ENCODE measurements at places on chromosomes 7 and 10.

- ATAC-seq: no peak
Observed at GRCh38 chr7:94838717-94839116, 68.7 kb upstream of the PPP1R9A start.

DNA sequence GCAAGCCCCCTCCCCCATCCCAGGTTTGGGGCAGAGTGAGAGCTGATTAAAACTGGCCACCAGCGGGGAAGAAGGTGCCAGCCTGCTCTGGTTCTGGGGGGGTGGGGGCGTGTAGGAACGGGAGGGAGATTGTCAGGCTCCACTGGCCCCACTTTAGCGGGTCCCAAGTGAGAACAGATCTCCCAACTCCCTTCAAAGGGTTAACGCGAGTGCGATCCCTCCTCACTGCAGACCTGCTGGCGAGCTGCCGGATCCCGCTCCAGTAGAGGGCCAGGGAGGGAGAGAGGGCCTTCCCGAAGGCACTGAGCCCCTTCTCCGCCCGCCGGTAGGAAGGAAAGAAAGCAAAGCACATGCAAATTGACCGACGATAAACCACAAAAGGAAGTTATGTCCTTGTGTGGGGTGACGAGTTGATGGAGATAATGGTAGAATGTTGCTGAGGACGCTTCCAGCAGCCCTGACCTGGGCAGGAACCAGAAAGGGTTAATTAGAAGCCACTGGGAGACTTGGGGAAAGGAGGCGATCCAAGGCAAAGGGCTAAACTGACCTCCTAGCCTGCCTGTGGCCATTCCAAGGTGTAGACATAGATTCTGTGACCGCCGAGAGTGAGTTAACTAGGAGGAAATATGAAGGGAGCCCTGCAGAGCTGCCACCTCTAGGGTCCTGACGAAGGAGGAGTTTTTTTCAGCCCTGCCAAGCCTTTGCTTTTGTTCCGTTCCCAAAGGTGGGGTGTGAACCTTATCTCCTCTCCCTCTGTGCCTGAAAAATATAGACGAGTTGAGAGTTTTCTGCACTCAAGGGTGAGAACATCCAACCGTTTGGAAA is 1.5 kb downstream of the NRG3 start:
- ATAC-seq: no peak

DNA sequence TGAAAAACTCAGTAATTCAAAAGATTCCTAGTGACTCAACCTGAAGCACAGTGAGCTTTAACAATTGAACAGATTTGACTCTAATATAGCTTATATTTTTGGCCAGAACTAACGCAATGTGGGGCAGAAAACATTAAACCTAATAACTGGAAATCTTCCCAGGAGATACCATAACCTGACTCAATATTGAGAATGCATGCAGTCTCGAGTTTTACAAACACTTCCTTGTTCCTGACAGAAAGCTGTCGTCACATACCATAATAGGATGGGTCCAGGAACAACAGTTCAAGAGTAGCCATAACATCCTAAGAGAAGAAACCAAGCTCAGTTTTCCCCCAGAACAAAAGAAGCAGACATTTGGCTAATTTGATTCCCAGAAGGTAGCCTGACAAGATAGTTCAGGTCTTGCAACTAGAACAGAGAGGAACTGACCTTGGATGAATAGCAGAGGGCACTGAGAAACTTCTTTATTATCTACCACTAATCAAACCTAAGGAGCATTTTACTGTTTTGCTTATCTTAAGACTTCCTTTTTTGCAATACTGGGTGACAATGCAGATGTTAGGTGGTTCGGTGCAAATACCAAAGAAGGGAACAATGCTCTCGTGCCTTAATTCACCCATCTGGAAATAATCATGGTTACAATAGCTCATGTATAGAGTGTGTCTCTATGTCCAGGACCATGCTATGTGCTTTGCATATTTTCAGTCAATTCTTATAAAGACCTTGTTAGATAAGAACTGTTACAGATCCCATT is 38.6 kb upstream of the ACSL5 start:
- no peak for ATAC-seq

- no peak for ATAC-seq
Observed at GRCh38 chr10:112336556-112337201, 37.2 kb upstream of the ACSL5 start.

GRCh38 chr10:93152136-93152535 is 78.4 kb downstream of the CYP26A1 start:
- ATAC-seq: no peak

- no peak for ATAC-seq
Observed at GRCh38 chr7:135748770-135749169, at the start of gene FAM180A. TSS of gene FAM180A (minus strand) at chr7:135748813. CDS start at chr7:135748580, 233 bp downstream.

DNA sequence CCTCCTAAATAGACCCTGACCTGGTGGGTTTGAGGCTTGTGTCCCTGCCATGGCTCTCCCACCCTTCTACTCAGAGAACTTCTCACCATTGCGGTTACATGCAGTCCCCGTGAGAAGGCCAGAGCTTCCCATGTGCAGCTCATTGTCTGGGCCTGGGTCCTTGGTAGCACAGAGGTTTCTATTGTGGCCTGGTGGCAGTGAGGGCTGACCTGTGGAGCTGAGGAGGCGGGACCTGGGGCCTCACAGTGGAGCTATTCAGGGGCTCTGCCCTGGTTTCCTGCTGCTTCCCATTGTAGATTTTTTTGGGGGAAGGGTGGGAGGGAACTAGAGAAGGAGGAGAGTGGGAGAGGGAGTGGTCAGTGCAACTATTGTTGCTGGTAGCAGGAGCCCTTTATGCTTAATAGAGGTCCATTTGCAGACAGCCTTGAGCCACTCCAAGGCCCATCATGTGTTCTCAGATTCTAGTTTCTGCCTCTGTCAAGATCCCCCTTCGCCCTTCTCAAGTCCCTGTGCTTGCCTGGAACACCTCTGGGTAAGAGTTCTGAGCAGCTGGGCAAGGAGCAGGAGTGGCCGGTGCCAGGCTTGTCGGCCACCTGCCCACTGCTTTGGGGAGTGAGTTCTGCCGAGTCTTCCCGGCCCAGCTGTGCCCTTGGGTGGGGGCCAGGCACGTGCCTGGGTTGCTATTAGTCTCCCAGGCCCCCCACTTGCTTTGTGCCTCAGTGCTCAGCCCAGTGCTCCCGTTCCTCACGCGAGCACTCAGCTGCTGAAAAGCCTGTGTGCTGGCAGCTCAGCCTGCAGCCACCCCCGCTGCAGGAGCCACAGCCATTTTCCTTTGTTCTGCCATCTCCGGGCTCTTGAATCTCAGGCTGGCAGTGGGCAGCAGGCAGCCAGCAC is 10.7 kb downstream of the TSPAN14 start:
- ATAC-seq: no peak

DNA sequence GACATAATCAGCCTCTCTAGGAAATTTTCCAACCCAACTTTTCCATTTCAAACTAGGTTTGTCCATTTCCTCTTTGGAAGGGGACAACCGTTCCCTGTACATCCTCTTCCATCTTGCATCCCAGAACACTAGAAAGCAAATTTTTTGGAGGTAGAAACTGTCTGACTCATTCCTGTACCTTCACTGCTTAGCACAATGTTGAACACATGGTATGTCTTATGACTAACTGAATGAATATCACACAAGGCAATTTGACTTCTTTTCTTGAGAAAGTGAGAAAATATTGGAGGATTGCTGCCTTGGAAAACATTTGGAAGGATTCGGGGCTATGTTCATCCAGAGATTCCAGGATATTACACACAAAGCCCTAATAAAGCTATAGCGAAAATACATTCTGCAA is 289.1 kb downstream of the FGFR2 start:
- ATAC-seq: no peak

DNA sequence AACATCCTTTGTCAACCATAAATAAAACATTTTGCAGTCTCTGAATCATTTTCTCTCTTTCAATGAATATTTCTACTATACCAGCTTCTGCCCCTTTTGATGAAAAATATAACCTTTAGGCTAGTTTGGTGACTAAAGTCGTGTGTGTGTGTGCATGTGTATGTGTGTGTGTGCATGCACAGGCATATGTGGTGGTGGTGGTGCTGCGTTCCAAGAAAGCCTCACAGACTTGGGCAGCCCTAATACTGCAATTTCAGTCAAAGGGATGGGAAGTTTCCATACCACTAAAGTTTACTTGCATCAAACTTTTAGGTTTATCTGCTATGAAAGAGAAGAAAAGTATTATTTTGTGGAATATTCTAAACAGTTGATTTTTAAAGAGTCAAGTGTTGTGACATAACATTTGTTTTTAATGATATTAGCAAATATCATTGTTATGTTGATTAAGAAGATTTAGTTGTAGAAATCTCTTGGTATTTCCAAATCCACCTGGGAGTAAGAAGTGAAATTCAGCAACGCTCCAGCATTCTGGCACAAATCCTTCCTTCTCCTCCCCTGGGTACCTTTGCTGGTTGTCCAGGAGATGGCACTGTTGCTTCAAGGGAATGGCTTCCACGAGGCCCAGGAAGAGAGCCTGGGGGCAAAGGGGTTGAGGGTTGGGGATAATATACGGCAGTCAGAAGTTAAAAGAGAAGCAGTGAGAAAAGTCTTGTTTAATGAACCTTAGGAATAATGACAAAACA is 41.5 kb downstream of the ASB4 start:
- no peak for ATAC-seq

DNA sequence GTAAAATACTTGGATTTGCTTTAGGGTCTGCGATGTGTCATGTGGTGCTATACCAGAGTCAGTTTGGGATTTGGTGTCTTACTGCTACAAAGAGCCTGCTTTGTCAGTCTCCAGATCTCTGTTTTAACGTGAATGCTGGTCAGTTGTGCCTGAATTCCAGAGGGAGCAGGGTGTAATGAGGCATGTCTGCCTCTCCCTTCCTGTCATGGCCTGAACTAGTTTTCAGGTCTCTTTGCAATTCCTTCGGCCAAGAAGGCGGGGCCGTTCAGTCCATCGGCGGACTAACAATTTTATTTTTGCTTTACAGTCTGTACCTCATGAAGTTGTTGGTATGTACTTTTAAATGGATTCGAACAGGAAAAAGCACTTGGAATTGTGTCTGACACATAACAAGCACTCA is 465.1 kb upstream of the ADARB2 start:
- ATAC-seq: no peak

- no peak for ATAC-seq
Observed at GRCh38 chr10:131983780-131984179, 2.1 kb upstream of the BNIP3 start.

DNA sequence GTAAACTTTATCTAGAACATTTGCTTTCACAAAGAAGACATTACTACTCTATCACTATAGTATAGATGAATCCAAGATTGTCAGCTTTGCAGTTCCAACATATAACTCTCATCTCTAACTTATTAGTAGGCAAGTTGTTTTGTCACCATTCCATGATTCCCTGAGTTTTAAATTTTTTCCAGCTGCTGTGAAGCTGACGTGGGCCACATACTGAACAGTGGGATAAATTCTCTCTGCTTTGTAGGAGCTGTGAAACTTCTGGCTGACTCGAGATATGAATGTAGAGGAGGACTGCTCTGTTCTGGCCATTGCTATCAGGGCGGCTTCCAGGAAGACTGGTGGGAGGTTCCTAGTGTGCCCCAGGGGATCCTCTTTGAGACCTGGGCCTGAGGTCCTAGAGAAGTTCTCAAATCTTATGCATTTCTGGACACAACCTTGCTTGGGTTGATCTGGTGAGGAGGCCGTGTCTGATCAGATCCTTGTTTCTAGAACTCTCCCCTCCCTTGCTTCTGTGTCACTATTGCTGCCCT is 58.0 kb downstream of the LSMEM1 start:
- no peak for ATAC-seq

DNA sequence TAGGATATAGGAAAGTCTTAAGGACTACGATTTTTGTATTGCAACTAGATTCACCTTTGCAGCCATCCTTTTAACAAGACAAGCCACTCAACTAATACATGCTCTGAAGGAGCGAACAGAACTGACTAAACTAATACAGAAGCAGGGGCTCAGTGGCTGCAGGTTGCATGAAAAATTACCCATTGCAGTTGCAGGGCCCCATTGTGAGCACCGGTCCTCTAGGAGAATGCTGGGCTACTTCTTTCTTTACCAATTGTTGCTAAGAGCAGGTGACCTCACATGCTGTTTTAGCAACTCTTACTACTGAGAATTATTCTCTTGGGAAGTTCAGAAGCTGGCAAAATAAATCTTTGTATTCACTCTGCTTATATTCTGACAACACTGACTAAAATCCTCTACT is 64.0 kb upstream of the ANKRD1 start:
- ATAC-seq: no peak

DNA sequence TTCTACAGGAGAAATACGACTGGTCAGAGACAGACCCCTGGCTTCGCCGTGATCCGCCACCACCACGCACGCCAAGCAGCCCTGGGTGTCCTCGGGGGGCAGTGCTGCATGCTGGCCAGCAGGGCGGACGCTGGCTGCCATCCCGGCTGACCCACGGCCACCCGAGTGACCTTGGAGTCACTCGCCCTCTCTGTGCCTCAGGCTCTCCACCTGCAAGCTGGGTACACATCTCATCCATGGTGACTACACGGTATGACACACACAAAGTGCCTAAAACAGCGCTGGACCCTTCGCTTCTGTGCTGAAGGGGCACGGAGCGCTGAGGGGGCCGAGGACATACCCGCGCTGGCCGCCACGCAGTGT is 62.0 kb upstream of the RNF32 start:
- ATAC-seq: no peak

- ATAC-seq: no peak
Observed at GRCh38 chr7:13981070-13981469, 8.4 kb downstream of the ETV1 start.

DNA sequence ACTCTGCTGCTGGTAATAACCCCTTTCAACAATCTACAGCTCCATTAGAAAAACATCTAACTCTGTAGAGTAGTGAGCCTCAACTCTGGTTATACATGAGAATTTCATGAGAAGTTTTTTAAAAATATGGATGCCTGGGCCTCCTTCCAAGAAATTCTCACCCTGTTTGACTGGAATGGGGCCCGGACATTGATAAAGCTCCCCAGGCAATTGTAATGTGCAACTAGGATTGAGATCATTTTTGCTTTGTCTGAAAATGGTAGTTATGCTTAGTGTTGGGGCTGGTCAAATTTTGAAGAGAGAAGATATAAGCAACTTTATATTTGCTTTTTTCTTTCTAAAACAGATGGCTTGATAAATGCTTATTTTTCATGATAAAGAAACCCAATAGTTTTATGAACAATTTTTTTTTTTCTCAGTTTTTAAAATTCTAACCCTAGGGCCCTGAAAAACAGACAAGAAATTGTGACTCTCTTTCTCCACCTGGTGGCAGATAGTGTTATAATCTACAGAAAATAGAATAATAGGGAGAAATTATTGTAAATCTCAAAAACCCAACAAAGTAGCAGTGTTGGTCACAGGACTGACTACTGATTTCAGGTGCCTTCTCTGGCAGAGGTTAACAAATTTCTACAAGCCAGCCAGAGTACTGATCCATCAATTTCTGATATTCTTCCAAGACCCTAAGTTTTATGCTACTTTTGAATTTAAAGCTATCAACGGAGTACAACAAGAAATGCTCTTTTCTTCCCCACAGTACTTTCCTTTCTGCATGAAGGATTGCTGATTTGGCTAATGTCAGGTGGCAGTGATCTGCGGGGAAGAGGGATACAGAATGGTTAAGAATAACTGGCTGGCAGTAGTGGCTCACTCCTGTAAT is 174.8 kb downstream of the DKK1 start:
- no peak for ATAC-seq

DNA sequence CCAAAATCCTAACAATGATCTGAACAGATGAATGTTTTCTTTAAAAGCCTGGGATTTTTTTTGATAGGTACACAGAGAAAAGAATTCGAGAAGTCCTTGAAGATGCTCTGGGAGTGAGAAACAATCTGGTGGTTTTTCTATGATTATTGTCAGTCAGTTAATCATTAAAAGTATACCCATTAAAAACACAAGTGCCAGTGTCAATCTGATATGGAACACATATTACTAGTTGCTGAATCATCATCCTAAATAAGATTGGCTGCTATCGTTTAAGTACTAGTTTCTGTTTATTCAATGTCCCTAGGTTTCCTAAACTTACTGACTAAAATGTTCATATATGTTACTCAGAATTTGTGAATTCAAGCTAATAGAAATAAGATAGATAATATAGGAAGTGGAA is 16.1 kb downstream of the COL28A1 start:
- ATAC-seq: no peak

Measured in activated CD4-positive, CD25-positive, alpha-beta regulatory T cell treated with anti-CD3 and anti-CD28 coated beads, Interleukin-2, amount 50 U/mL, for 24 hours (primary cell).